ENCODE measurements at places on chromosomes 4 and X.

GRCh38 chr4:173522160-173522950, 7.7 kb downstream of the HAND2 start:
- DNase-seq = no peak

DNA sequence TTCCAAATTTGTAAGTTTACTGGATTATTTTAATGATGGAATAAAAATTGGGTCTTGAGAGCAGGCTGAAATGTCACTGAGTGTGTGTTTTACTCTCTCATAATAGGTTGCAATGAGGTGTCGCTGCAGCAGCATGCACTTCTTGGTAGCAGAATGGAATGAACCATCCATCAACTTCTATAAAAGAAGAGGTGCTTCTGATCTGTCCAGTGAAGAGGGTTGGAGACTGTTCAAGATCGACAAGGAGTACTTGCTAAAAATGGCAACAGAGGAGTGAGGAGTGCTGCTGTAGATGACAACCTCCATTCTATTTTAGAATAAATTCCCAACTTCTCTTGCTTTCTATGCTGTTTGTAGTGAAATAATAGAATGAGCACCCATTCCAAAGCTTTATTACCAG, 2.6 kb downstream of the SAT1 start:
- DNase-seq = no peak

DNA sequence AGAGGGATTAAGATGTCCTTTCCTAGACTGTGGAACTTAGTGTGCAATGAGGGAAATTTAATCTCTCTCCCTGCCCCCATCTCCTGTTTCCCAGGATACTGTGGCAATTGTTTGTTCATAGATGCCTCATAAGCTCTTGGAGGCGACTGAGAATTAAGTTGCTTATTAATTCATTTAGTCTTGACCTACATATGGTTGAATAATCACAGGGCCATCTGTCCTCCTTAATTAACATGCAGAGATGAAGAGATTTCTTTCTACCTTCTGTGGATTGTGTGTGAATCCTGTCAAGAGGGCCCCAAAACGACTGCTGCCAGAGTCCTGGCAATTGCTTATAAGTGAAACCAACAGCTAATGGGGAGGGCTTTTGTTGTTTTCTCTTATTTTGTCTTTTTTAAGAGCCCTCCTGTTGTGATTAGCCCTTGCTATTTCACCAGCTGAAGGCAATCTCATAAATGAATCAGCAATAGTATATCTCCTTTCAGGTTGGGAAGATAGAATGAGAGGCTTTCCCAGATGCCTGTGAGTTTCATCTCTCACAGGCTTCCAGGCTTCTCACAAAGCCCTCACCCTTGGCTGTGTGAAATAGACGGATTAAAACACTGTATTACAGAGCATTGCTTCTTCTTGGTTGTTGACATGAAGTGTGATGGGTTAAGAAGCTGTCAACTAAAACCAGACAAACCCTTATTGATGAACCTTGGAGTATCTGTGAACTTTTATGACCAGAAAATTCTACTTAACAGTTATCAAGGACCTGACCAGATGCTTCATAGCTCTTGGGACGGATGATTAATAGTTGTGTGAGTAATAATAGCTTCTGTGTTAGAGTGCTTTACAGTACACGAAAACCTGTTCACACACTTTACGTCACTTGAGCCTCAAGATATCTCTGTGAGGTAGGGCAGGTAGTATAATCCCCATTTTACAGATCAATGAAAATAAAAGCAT, 58.5 kb downstream of the PGRMC2 start:
- peak; percentile 82 for DNase-seq

DNA sequence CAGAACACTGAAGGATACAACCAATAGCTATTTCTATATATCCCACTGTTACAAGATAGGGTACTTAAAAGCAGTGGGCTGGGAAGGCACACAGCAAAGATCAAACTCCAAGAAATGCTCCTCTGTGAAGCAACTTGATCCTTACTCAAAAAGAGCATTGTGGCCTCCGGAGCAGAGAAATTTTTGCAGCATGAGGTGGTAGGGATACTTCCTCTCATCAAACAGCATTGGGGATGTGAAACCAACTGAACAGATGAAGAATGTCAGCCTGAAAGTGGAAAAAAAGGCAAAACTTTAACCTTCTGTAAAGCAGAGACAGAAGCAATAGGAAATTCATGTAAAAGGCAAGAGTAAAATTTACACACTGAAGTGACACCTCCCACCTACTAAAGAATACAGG, 92.2 kb downstream of the HUWE1 start:
- DNase-seq = no peak

DNA sequence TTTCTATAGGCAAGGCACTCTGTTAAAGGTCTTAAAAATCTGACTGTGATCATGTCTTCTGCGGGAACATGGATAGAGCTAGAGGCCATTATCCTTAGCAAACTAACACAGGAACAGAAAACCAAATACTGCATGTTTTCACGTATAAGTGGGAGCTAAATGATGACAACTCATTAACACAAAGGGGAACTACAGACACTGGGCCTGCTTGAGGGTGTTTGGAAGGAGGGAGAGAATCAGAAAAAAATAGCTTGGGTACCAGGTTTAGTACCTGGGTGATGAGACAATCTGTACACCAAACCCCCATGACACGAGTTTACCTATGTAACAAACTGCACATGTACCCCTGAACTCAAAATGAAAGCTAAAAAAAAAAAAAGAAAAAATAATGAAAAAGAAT, 12.1 kb downstream of the SLC7A11 start:
- no peak for DNase-seq

- no peak for DNase-seq
Measured at GRCh38 chr4:148287111-148287510, 155.1 kb downstream of the NR3C2 start.

DNA sequence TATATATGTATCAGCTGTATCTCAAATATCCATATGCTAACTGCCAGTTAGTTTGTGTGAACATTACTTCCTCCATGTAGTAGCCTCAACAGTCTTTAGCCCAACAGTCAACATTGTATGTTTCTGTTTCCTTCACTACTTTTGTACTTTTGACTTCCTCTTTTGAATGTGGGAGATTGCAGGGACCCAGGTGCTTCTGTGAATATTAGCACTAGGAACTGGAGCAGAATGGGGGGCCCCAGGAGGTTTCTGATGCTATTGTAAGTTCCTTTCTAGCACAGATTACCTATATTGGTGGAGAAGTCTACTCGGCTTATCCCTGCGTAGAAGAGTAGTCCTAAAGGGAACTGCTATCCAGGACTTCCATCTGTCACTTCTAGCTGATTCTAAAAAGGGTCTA, 2.3 kb downstream of the PLAC8 start:
- no peak for DNase-seq

GRCh38 chr4:24910499-24910898, 2.3 kb downstream of the CCDC149 start:
- no peak for DNase-seq

GRCh38 chrX:19682712-19683331, 167.5 kb upstream of the MAP3K15 start:
- no peak for DNase-seq
